ENCODE measurements at places on chromosomes 6 and 20.

- no peak for DNase-seq
These were observed 46.4 kb upstream of the CST5 start for GRCh38 chr20:23925789-23926525.

DNA sequence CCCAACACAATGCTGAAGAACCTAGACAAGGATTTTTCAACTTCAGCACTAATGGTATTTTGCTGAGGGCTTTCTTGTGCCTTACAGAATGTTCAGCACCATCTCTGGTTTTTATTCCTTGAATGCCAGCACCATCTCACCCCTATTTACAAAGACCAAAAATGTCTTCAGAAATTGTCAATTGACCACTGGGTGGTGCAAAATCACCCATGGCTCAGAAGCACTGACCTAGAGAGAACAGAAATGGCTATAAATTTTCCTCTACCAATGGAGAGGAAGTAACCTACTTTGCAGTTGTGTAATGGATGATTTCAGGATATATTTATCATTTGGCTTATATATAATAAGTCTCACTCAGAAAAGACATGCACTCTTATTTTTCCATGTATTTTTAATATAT is 431.0 kb upstream of the IRAK1BP1 start:
- no peak for DNase-seq

- DNase-seq, result no peak
These were observed 107.6 kb downstream of the PSMB1 start for GRCh38 chr6:170445487-170445886.

DNA sequence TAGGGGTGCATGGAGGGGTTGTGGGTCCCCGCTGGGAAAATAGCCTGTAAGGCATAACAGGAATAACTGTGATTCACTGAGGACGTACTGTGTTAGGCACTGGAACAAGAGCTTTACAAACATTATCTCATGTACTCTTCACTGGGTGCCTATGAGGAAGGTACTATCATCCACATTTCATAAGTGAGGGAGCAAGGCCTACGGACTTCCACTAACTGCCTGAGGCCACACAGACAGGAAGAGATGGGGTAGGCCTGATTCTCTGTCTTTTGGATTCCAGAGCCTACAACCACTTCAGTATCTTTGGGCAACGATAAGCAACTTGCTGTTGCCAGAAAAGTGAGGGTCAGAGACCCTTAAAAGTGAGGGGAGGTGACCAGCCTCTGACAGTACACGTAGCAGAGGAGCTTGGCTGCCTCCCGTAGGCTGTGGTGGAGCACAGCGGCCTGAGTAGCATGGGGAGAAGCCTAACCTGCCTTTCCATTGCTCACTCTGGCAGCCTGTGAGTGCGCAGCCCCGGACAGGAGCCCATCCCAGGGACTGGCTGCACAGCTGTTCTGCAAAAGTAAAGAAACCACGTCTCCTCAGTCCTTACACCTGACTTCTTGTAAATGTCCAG is 30.4 kb downstream of the PSMB1 start:
- no peak for DNase-seq

GRCh38 chr6:157037165-157037564 is 260.0 kb downstream of the ARID1B start:
- DNase-seq, result no peak

DNA sequence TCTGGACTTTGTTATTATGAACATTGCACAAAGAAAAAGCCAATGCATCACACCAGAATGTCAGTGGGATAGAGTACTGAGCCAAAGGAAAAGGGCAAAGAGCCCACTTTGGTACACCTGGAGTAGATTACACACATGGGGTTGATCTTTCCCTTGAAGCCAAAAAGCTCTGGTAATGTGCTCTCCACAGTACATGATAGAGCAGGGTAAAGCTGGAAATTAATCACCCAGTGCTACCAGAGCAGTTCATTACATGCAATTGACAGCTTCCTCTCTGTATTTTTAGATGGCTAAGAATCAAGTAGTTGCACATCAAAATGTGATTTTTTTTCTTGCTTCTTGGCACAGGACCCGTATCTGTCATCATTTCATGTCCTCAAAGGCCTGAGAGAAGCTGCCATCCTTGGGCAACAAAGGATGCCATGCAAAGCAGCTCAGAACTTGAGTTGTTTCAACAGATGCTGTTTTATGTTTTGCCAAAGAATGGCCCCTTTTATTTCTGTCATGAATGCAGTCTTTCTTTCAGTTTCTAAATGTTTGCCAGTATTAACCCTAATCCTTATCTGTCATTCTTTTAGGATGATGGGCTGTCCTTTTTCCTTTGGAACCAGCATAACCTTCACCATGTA is 88.1 kb downstream of the HDGFL1 start:
- no peak for DNase-seq

DNA sequence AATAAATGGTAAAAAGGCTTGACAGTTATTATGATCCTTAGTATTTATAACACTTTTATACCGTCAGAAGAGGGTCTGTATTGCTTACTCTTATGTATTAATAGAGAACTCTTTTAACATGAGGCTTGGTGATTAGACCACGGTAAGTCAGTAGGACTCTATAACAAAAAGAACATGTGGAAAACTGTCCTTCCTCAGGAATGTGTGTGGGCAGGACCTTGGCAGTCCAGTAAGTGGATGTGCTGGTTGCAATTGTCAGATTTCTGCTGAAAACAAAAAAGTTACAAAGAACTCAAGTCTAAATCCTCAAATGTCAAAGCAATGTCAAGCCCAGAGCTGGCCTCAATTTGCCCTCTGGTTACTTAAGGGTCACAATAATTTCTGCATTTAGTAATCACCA is 81.1 kb downstream of the PLCG1 start:
- no peak for DNase-seq

- DNase-seq, result no peak
These were observed 1378.6 kb upstream of the DEFB115 start for GRCh38 chr20:29878777-29879442.

GRCh38 chr6:107813555-107814194 is 10.4 kb downstream of the SCML4 start:
- DNase-seq, result no peak

DNA sequence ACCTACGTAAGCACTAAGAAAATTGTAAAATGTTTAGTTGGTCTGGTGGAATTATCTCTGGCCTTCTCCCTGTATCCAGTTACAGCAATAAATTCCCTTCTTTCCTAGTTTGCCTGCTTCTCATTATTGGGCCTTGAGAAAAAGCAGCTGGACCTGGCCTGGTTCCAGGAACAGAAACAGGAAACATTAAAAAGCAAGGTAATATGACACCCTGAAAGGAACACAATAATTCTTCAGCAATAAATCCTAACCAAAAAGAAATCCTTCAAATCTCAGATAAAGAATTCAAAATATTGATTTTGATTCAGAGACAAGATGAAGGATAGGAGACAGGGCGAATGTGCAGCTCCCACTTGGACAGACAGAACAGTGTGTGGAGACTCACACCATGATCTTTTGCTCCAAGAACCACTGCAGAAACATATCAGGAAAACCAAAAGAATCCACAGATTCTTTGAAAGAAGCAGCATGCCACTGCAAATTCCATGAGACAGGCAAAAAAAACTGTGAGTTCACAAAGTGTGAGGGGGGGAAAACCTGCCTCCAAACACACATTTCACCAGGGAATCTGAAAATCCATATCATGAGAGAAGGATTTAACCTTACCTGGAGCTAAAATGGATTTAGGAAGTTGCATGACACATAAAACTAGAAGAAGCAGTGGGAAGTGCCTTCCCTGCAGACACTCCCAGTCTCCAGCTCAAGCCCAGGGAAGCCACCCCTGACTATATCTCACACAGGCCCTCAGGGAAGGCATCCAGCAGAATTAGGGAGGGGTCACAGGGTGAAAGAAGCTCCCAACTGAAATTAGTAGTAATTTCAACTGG is 28.9 kb downstream of the TREM1 start:
- DNase-seq, result peak; percentile 76

- DNase-seq, result no peak
These were observed 50.2 kb upstream of the IFNGR1 start for GRCh38 chr6:137269347-137269746.

DNA sequence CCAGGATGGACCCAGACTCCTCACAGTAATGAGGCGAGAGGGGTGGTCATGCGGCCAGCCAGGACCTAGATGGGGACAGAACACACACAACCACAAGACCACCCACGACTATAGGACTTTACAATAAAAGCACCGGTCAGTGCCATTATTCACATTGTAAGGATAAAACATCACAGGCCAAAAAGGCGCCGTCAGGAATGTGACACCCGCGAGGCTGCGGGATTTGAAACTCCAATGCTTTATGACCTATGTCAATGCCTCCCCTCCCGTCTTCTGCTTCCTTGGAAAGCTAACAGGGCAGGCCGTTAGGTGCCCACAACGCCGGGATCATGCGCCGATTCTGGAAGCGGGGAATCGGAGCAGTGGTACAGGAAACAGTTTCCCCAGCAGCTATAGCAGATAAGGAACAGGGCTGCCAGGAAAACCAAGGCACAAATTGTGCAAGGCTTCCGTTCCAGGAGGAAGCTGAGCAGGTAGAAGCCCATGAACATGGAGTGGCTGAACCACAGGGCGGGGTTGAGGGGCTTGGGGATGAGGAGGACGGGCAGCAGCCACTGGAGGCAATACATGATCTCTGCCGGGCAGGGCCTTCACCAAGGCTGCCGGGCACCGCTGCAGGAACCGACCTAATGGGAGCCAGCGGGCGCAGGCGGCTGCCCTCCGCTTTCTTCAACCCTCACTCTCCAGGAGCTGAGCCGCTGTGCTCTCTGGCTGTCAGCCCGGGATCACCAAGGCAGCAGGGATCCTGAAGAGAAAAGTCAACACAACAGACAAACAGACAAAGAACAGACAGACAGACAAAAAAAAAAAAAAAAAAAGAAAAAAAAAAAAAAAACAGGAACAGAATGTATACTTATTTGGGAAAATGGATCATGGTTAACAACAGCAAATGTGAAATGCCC is 2.2 kb upstream of the NNAT start:
- DNase-seq, result no peak

GRCh38 chr20:51381557-51381956 is 161.0 kb downstream of the NFATC2 start:
- DNase-seq, result no peak

GRCh38 chr6:27505209-27506027 is 32.5 kb upstream of the ZNF184 start:
- DNase-seq, result no peak

GRCh38 chr6:17591287-17591686 is 8.8 kb upstream of the FAM8A1 start:
- no peak for DNase-seq

DNA sequence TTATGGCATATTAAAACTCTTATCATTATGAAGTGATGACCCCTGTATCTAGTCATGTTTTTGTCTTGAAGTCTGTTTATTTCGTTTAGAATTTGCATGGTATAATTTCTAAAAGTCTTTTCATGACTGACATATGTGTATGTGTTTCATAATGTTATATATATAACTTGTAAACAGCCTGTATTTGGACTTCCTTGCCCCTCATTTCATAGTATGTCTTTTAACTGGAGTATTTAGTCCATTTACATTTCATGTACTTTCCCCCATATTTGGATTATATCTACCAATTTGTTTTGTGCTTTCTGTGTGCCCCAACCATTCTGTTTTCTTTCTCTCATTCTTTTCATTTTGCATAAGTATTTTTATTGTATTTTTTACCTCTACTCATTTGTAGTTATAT is 59.0 kb downstream of the SYCP2L start:
- DNase-seq, result no peak

DNA sequence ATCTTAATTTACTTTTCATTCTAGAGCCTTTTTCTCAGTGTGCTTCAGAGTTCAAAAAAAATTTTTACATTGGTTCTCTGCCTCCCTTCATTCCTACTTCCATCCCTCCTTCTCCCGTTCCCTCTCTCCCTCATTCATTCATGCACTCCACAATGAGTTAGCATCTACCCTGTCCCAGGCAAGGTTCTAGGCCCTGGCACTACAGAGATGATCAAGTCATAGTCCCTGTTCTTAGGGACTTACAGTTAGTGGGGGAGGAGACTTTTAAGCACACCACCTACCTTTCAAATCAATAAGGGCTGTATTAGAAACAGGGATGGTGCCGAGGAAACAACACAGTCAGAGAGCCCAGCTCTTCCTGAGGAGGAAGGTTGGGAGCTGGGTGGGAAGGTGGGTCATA is 40.3 kb downstream of the MAP3K5 start:
- DNase-seq, result no peak

- no peak for DNase-seq
These were observed 113.4 kb downstream of the FAM50B start for GRCh38 chr6:3962291-3963280.

DNA sequence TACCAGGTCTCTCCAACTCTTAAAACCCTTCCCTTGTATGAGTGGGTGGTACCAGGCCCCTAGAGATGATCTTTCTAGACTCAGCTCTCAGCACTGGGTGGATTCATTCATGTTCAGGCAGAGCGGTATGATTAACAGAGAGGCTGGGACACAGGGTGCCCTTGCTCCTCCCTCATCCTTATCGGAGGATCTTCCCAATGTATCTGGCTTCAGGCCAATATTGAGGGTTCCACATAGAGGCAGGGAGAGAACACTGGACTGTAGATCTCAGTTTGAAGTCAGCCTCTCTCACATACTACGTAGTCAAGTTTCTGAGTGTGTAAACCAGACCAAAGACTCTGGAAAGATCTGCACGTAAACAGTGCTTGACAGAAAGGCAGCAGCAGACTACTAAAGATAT is 366.2 kb downstream of the DHX35 start:
- no peak for DNase-seq

- no peak for DNase-seq
These were observed 11.5 kb downstream of the ITPR3 start for GRCh38 chr6:33632558-33633039.

GRCh38 chr6:143601504-143601903 is 76.3 kb upstream of the PHACTR2 start:
- DNase-seq, result no peak

All from SK-N-MC (cell line).